ENCODE measurements at places on chromosomes 3 and 15.
A peak's percentile ranks its signal among the peaks of the same experiment; 100 is the strongest.

- peak; percentile 76 for DNase-seq
Observed at GRCh38 chr15:65856821-65857455, 12.4 kb upstream of the RAB11A start.

GRCh38 chr3:161320837-161321236 lies 50.5 kb downstream of the SPTSSB start:
- no peak for DNase-seq

DNA sequence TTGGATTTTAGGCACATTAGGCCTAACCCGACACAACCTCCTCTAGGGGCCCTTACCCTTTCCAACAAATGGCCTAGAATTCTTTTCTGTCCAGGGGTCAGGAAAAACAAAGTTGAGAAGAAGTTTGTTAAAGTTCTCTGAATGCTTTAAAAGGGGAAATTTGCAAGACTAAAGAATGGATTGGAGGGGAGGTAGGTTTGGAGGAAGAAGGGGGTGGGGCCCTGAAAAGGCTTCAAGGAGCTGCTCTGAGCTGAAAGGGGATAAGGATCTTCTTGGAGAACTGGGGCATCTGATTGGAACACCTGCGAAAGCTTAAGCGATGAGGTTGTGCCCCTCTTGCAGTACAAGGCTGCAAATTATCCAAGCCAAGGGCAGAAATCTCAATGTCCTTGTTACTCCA lies 3.9 kb upstream of the SENP2 start:
- no peak for DNase-seq

- no peak for DNase-seq
Observed at GRCh38 chr3:184927796-184928315, 115.9 kb downstream of the VPS8 start.

- DNase-seq: no peak
Observed at GRCh38 chr15:48373821-48374451, 42.7 kb downstream of the DUT start.

Measured in CD8-positive, alpha-beta memory T cell (primary cell).